ENCODE measurements at places on chromosomes 16 and 17. TPM values are rescaled to one million over a fixed set of nuclear protein-coding genes. Genes with fewer than 3 reads are reported as not detected.

The ESRP2 gene
- 0.97 TPM for polyA plus RNA-seq

The USH1G gene
- 0.72 TPM for polyA plus RNA-seq

DNA sequence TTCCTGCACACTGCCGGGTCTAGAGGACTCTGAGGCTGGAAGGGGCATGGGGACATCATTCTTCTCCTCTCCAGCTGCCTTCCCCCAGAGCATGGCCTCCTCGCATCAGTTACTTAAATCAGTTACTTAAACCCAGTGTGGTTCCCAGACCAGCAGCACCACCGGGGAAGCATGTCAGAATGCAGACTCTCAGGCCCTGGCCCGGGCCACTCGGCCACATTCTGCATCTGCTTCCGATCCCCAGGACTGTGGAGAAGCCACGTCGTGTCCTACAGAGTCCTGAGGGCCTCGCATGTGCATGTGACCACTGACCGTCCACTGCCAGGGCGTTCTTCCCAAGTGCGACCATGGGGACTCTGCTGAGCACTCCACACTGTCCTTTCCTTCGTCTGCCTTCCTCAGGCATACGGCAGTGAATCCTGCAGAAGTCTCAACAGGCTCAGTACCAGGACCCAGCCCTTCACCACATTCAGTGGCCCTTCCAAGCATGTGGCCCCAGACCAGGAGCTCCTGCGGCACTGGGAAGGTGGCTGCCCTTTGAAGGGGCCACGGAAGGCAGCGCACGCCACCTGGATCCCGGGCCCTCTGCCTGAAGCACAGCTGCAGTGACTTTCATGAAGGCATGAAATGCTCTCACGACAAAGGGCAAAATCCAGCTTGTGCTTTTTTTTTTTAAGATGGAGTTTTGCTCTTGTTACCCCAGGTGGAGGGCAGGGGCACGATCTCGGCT is 46.9 kb upstream of the RASD1 start:
- DNase-seq, result no peak

GRCh38 chr16:11783319-11784037 is 13.6 kb downstream of the ZC3H7A start:
- no peak for DNase-seq

GRCh38 chr17:22410136-22410535 is 717.8 kb downstream of the KCNJ18 start:
- DNase-seq, result no peak

Measured in adrenal gland (tissue), 19 donors.